ENCODE measurements at places on chromosomes 7 and 10. TPM values are rescaled to one million over a fixed set of nuclear protein-coding genes. Genes with fewer than 3 reads are reported as not detected.

DNA sequence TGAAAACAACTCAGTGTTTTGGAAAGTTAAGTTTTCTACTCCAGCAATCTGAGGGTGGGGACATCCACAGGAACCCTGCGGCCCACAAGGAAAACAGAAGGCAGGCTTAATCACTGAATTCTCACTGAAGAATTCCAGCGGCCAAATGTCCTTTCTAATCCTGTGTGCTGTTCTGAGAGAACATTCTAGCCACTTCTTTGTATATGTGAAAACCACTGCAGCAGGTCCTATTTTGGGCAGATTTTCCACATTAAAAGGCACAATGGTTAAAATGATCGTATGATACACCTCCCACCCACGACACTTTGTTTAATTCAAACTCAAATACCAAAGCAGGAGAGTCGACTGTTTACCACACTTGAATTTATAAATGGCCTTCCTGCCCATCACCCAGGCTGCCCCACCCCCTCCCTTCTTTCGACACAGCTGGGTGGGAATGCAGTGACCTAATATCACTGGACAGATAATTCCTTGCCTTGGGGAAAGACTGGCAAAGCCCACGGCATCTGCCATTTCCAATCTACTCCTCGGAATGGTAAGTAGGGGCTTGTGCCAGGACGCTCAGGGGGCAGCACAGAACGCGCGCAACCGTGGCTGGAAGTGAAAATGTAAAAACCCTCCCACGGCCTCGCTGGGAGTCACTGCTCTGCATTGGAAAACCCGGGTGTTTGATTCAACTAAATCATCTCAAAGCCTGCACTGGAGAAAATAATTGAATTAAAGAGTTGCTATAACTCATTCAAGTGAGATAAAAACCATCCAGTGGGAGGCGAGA is 67.0 kb downstream of the CTBP2 start:
- DNase-seq, result no peak

GRCh38 chr7:45157286-45157652 is 322 bp upstream of the RAMP3 start:
- DNase-seq, result no peak

GRCh38 chr7:27101171-27101956 is 1.1 kb downstream of the HOXA2 start:
- peak; percentile 62 for DNase-seq

- no peak for DNase-seq
These were observed 167.9 kb upstream of the PRSS1 start for GRCh38 chr7:142581341-142581740.

GRCh38 chr7:157855452-157856213 is 518.8 kb downstream of the DNAJB6 start:
- DNase-seq, result no peak

DNA sequence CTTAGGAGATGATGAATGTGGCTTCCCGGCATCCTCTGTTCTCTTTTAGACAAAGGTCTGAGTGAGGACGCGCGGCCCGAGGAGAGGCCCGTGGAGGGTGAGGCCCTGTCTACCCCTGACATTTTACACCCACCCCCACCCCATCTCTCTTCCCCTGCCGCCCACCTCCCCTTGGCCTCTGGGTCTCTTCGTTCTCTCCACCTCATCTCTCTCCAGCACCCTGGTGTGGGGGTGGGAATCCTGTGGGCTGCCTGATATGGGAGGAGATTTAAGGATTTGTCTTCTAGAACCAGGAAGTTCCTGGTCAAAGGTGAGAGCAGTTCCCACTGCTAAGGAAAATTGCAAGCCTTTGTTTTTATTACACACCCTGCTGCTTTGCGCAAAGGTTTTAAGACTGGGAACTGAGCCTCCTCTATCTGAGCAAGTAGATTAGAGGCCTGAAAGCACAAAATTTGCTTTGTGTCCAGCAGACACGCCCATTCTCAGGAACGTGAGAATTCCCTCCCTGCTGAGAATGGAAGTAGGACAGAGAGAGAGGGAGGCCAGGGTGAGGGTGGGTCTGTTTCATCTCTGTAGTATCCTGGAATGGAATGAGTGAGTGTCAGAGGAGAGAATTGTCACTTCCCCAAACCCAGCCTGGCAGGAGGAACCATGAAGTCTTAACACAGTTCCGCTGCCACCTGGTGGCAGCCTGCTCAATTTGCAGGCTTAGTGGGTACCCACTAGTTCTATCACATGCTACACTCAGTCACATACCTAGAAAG is 91.2 kb downstream of the GTF2IRD1 start:
- DNase-seq, result peak; percentile 80

DNA sequence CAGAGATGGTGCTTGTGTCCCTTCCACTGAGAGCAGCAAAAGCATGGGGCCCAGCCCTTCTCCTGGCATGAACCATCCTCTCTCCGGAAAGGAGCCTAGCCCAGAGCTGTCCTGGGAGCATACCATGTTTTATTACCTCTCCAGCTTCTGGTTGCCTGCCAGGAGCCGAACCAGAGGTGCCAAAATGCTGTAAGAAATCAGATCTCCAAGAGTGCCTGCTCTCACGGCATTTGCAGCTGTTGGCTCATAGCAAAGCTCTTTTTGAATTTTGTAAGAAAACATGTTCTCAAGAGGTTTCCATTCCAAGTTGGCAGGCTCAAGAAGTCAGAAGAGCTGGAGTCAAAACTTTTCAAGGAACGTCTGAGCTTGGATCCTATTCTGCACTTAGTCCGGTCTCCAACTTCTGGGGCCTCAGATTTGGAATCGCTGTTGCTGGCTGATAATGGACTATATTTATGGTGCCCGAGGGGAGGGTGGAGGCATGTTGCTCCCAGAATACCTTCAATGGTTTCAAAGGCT is 211.7 kb upstream of the MKI67 start:
- peak; percentile 10 for DNase-seq

GRCh38 chr7:151470711-151471110 is 30.8 kb upstream of the CRYGN start:
- DNase-seq, result no peak

DNA sequence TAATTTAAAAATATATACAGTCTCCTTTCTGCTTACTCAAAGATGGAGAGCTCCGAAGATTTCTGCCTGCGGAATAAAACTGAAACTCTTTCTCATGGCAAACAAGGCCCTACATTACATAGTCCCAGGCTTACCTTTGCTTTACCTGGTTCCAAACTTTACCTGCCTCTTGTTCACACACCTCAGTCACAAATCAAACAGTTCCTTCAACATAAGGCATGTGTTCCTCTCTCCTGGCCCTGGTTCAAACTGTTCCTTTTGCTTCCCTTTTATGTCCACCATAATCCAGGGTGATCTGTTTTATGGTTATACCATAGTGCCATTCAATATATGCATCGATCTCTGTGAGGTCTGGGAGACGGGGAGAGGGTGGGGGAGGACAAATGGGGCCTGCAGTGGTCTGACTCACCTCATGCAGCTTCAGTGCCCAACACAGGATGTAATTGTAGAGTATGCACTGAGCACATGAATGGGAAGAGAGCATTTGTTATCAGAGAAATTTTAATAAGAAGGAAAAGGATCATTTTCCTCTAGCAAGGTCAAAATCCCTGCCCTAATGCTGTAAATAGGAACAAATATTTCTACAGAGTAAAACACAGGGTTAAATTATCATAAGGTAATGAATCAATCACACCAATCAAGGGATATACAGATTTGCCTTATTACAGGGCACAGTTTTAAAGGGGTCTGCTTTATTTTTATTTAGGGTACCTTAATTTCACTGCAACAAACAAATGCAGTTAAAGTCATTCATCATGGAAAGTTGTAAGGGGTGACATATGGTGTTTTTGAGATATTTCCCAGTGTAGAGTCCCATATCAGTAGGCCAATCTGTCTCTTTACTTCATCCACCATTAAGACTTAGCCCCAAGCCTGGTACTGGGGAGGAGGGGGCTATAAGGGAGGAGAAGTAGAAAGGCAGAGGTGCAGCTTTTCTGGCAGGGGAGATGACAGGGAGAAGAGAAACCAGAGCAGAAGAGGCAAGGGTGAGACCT is 88.8 kb upstream of the PDE1C start:
- no peak for DNase-seq

- no peak for DNase-seq
These were observed 124.0 kb upstream of the ZEB1 start for GRCh38 chr10:31194986-31195385.

- no peak for DNase-seq
These were observed 97.5 kb upstream of the OIT3 start for GRCh38 chr10:72796042-72796441.

DNA sequence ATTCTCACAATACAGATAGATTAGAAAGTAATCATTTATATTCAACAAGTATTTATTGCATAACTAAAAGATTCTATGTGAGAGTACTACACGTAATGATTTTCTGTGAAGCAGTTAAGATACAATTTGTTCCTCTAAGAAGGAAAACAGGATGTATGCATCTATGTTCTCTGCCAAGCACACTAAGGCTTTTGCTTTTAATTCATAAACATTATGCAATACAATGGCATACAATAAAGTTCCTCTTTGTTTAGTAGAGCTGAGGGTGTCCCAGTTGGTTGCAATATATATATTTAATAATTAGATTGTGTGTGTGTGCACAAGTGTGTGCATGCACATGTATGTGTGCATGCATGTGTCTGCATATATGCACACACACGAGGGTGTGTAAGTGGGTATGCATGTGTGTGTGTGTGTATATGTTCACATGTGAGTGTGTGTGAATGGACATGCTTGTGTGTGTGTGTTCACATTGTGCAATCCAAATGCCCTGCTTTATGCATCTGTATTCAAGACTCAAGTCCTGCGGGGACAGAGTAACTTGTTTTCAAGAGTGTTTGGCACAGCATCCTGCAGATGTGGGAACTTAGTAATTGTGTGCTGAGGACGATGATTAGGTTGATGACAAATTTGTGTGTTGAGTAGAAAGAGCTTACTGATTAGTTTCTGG is 481.5 kb upstream of the KLF6 start:
- no peak for DNase-seq

GRCh38 chr10:113921561-113922370 is 67.3 kb downstream of the NHLRC2 start:
- DNase-seq, result no peak

- DNase-seq, result no peak
These were observed 484.3 kb downstream of the ADRA2A start for GRCh38 chr10:111561124-111561523.

- DNase-seq, result no peak
These were observed 21.0 kb upstream of the ITGB1 start for GRCh38 chr10:32979041-32979440.

DNA sequence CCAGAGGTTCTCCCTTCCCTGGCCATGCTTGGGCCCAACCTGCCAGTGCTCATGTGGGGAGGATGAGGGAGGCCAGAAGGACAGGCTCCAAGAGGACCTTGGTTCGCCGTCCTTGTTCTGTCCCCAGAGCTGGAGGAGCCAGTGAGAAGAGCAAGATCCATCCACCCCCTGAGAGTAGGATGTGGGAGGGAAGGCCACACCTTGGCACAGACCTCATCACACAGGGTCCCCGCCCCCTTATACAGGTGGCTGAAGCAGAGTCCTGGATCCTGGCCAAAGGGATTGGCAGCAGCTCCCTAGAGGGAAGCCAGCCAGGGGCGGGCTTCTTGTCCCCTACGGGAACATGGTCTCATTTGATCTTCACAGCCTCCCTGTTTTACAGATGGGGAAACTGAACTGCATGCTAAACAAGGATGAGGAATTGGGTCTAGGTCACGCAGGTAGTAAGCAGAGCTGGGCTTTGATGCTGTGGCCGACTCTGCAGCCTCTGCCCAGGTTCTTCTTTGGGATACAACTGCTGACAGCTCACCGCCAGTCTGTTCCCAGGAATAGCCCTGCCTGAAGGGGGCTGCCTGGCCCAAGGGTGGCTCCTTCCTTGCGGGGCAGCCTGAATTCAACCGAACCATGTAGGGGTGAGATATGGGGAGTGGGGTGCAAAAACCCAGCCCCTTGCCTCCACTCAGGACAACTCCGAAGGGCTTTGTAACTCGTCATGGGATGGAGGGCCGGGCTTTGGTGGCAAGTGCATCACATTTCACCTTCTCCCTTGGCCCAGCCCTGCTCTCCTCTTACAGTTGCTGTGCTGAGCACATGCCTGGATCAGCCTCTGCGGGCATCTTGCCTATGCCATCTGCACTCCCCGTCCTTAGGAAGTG is 62.2 kb upstream of the KDM7A start:
- peak; percentile 82 for DNase-seq

DNA sequence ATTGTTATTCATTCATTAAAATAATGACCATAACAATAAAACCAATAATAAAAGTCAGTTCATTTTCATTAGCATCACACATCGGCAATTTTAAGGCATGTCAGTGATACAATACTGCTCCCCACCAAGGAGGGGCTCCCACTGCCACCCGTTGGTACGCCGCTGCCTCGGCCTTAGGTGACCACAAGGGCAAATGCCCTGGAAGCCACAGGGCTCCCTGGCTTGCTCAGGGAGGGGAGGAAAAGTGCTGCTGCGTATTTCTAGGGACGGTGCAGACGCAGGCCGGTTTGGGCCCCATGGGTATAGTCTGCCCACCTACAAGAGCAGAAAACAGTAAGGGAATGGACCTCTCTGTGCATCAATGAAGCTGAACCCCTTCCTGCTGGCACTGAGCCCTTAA is 85.1 kb downstream of the SLIT1 start:
- no peak for DNase-seq

DNA sequence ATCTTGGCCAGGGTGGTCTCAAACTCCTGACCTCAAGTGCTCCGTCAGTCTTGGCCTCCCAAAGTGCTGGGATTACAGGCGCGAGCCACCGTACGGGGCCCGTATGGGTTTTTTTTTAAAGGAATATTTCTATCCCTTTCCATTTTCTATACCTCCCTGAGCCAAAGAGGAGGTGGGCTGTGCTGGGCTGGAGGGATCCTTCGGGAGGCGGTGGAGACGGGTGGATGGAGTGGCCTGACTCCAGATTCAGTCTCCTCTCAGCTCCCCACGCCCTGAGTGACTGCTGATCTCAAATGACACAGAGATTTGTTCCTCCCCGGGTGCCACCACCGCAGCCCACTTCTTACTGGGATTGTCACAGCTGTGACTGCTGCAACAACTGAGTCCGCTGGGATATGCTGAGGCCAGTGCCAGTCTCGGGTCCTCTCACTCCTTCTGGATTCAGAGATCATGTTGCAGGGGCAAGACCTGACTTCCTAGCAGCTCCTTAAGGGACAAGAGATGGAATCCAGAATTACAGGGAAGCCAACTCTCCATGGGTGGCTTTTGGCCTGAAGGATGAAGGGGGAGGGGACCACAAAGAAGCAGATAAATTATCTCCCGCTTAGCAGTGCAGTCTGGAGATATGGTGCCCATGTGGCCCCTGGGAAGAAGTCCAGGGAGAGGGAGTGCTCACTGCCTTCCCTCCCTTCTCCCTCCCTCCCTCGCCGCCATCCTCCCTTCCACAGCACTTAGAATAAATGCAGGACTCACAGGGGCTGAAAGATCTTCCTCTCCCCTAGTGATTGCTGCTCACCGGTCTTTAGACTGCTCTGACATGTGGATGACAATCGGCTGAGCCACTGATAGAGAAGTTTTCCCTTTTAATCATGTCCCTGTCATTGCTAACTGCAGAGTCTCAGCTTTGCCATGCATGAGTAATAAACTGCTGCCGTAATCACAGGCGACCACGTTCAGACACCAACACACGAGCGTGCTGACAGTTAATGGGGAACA is 14.3 kb downstream of the GALNT17 start:
- DNase-seq, result no peak

ACTR3C gene
- polyA plus RNA-seq, result 6.1 TPM

HECTD2 gene
- 14.5 TPM for polyA plus RNA-seq

ANKIB1 gene
- 38.2 TPM for polyA plus RNA-seq

Measured in large intestine (tissue), 12 donors.